ENCODE measurements at places on chromosomes 6 and 20. TPM values are rescaled to one million over a fixed set of nuclear protein-coding genes. Genes with fewer than 3 reads are reported as not detected.

The SRMS gene
- total RNA-seq, result not detected

The OXT gene
- not detected for total RNA-seq

The LAMA4 gene
- not detected for total RNA-seq

The PHACTR3 gene
- not detected for total RNA-seq

The SEL1L2 gene
- total RNA-seq, result not detected

The SAPCD1 gene
- 16.7 TPM for total RNA-seq

The KCNK5 gene
- 36.7 TPM for total RNA-seq

The NRSN2 gene
- total RNA-seq, result 5.1 TPM

The TRIM40 gene
- total RNA-seq, result not detected

The MEP1A gene
- total RNA-seq, result not detected

The TCF15 gene
- total RNA-seq, result not detected

DNA sequence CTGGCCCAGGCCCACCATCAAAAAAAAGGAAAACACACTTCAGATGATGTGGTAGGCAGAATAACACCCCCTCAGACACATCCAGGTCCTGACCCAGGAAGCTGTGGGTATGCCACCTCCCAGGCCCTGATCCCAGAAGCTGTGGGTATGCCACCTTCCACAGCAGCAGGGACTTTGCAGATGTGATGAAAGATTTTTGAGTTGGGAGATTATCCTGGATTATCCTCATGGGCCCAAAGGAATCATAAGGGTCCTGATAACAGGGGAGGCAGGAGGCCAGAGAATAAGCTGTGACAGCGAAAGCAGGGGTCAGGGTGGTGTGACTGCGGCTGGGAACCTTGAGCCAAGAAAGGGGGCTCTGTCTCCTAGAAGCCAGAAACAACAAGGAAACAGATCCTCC, 55.0 kb downstream of the BMP7 start:
- no peaks in the 10 kb centered on the region for H3K4me1 ChIP-seq
- no peak overlapping the region for H3K4me3 ChIP-seq
- no peak for DNase-seq
- H3K36me3 ChIP-seq, result no peaks in the 10 kb centered on the region

DNA sequence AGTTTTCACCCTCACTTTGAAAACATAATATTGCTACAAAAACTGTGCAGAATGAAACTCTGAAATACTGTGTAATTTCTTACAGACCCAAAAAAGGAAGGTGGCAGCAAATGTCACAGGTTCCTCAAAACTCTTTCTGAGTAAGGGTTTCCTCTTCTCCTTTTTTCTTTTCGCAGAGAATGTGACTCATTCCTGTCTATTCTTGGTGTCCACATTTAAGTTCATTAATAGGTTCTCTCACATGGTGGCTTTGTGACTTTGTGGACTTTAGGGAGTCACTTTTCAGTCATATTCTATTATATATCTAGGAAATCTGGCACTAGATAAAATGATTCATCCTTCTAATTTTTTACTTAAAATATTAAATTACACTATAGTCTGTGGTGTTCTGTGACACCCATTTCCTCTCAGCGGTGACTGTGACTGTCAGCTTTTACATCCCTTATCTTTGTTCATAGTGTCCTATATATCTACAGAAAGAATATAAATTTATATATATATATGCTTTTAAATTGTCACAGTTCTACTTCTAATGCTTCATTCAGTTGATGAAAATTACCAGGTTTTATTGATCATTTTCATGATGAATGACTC, 126.8 kb upstream of the HCRTR2 start:
- no peaks in the 10 kb centered on the region for H3K4me1 ChIP-seq
- no peak overlapping the region for H3K27ac ChIP-seq
- peaks cover 2% of the 10 kb centered on the region for H3K27me3 ChIP-seq
- H3K4me3 ChIP-seq, result no peak overlapping the region

GRCh38 chr20:49741977-49742376, 28.3 kb upstream of the B4GALT5 start:
- DNase-seq, result no peak
- no peak overlapping the region for H3K4me3 ChIP-seq
- H3K27me3 ChIP-seq, result peaks cover 33% of the 10 kb centered on the region
- no peaks in the 10 kb centered on the region for H3K4me1 ChIP-seq
- H3K36me3 ChIP-seq, result no peaks in the 10 kb centered on the region
- H3K27ac ChIP-seq, result no peak overlapping the region

DNA sequence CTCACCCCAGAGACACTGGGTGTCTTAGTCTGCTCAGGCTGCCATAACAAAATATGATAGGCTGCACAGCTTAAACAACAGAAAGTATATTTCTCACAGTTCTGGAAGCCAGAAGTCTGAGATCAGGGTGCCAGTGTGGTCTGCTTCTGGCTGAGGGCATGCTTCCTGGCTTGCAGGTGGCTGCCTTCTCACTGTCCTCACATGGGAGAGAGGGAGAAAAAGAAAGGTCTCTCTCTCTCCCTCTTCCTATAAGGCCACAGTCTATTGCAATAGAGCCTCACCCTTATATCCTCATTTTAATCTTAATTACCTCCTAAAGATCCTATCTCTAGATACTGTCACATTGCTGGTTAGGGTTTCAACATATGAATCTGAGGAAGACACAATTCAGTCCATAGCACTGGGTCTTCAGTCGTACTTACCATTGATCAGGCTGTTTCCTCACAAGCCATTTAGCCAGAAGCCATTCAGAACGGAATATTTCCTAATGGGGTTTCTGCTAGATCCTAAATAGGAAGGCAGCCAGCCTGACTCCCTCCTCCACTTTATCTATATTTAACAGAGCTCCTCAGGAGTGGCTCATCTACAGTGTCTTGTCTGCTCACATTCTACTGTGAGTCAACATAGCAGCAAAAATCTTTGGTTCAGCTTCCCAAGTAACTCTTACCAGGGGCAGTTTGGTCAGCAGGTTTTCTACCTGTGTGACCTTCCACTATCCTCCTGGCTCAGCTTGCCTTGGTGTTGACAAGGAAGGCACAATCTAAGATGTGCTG, 42.2 kb downstream of the CD164 start:
- no peak overlapping the region for H3K4me3 ChIP-seq
- H3K27ac ChIP-seq, result no peak overlapping the region
- H3K4me1 ChIP-seq, result no peaks in the 10 kb centered on the region
- no peaks in the 10 kb centered on the region for H3K27me3 ChIP-seq

GRCh38 chr6:36098920-36099647, 31.2 kb upstream of the MAPK13 start:
- no peak for DNase-seq
- H3K27me3 ChIP-seq, result no peaks in the 10 kb centered on the region

- no peak overlapping the region for H3K4me3 ChIP-seq
- peaks cover 12% of the 10 kb centered on the region for H3K4me1 ChIP-seq
- no peaks in the 10 kb centered on the region for H3K27me3 ChIP-seq
- peaks cover 16% of the 10 kb centered on the region for H3K36me3 ChIP-seq
- no peak for DNase-seq
- H3K27ac ChIP-seq, result no peak overlapping the region
Measured at GRCh38 chr6:49454787-49455709, 8.0 kb downstream of the MMUT start.

DNA sequence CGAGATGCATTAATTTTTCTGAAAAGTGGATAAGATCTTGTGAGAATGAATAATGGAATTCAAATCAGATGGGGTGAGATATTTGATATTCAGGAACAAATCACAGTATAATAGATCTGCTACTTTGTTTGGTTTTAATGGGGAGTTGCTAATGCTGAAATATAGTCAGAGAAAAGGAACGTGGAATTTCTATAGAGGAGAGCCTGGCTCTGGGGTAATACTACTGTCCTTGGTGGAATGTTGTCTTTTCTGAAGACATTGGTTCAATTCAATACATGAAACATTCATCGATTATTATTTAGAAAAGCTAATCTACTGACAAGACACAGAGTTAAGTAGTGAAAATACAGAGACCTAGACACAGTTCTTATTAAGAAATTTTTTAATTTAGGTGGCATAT, 108.6 kb downstream of the ESR1 start:
- H3K4me1 ChIP-seq, result no peaks in the 10 kb centered on the region
- H3K4me3 ChIP-seq, result no peak overlapping the region
- no peaks in the 10 kb centered on the region for H3K36me3 ChIP-seq
- DNase-seq, result no peak
- peaks cover 4% of the 10 kb centered on the region for H3K27me3 ChIP-seq

GRCh38 chr6:169183233-169183632, 70.4 kb downstream of the THBS2 start:
- H3K27ac ChIP-seq, result no peak overlapping the region
- no peak overlapping the region for H3K4me3 ChIP-seq
- H3K27me3 ChIP-seq, result no peaks in the 10 kb centered on the region
- DNase-seq, result no peak
- no peaks in the 10 kb centered on the region for H3K4me1 ChIP-seq
- H3K36me3 ChIP-seq, result no peaks in the 10 kb centered on the region

GRCh38 chr20:48681873-48682426, 145.8 kb downstream of the PREX1 start:
- DNase-seq, result no peak
- H3K27ac ChIP-seq, result no peak overlapping the region
- H3K36me3 ChIP-seq, result peaks cover 31% of the 10 kb centered on the region
- no peaks in the 10 kb centered on the region for H3K27me3 ChIP-seq
- no peak overlapping the region for H3K4me3 ChIP-seq

- DNase-seq, result no peak
- no peak overlapping the region for H3K27ac ChIP-seq
- H3K27me3 ChIP-seq, result no peaks in the 10 kb centered on the region
- H3K4me3 ChIP-seq, result no peak overlapping the region
- no peaks in the 10 kb centered on the region for H3K4me1 ChIP-seq
- H3K36me3 ChIP-seq, result peaks cover 10% of the 10 kb centered on the region
Measured at GRCh38 chr6:110643175-110643574, 166.8 kb upstream of the SLC22A16 start.

- no peak for DNase-seq
- H3K27me3 ChIP-seq, result no peaks in the 10 kb centered on the region
- H3K27ac ChIP-seq, result no peak overlapping the region
- peaks cover 6% of the 10 kb centered on the region for H3K4me1 ChIP-seq
- peaks cover 52% of the 10 kb centered on the region for H3K36me3 ChIP-seq
- H3K4me3 ChIP-seq, result no peak overlapping the region
Measured at GRCh38 chr20:50127587-50128519, 14.9 kb upstream of the UBE2V1 start.

GRCh38 chr20:53017206-53017605, 45.0 kb downstream of the TSHZ2 start:
- H3K36me3 ChIP-seq, result peaks cover 57% of the 10 kb centered on the region
- no peak for DNase-seq
- no peak overlapping the region for H3K4me3 ChIP-seq
- H3K27ac ChIP-seq, result no peak overlapping the region
- H3K4me1 ChIP-seq, result peaks cover 47% of the 10 kb centered on the region

GRCh38 chr20:47487175-47487917, 14.3 kb upstream of the NCOA3 start:
- peaks cover 6% of the 10 kb centered on the region for H3K36me3 ChIP-seq
- peak overlapping the region; percentile 98 for H3K27ac ChIP-seq
- H3K4me1 ChIP-seq, result peaks cover 54% of the 10 kb centered on the region
- peak overlapping the region; percentile 68 for H3K4me3 ChIP-seq
- DNase-seq, result peak; percentile 70

- H3K27ac ChIP-seq, result no peak overlapping the region
- H3K4me1 ChIP-seq, result no peaks in the 10 kb centered on the region
- H3K27me3 ChIP-seq, result no peaks in the 10 kb centered on the region
- no peaks in the 10 kb centered on the region for H3K36me3 ChIP-seq
- no peak for DNase-seq
- no peak overlapping the region for H3K4me3 ChIP-seq
Measured at GRCh38 chr20:59770270-59770669, 163.2 kb downstream of the SYCP2 start.

- no peaks in the 10 kb centered on the region for H3K4me1 ChIP-seq
- no peak overlapping the region for H3K27ac ChIP-seq
- no peaks in the 10 kb centered on the region for H3K27me3 ChIP-seq
- H3K4me3 ChIP-seq, result no peak overlapping the region
- no peak for DNase-seq
- no peaks in the 10 kb centered on the region for H3K36me3 ChIP-seq
Measured at GRCh38 chr6:3428700-3429099, 28.1 kb downstream of the SLC22A23 start.

GRCh38 chr20:40668449-40669228, 20.4 kb downstream of the MAFB start:
- no peak for DNase-seq
- H3K4me1 ChIP-seq, result no peaks in the 10 kb centered on the region
- H3K36me3 ChIP-seq, result no peaks in the 10 kb centered on the region

DNA sequence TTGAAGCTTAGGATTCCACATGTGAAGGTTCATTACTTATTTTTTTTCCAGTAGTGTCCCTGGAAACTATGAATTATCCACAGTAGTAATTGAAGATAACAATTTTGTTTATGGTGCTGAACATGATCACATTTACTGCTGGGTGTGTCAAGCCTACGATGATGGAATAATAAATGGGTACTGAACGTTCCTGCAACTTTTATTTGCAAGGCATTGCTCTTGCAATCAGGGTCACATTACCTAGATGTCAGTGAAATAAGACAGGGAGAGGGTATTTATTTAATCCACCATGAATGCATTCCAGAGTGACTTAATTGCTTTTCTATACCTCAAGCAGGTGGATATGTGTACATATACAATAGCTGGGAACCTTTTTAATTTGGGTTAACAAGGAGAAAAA, 27.0 kb upstream of the MLIP start:
- H3K4me1 ChIP-seq, result no peaks in the 10 kb centered on the region
- no peak overlapping the region for H3K4me3 ChIP-seq
- no peaks in the 10 kb centered on the region for H3K36me3 ChIP-seq
- peaks cover 2% of the 10 kb centered on the region for H3K27me3 ChIP-seq
- H3K27ac ChIP-seq, result no peak overlapping the region
- DNase-seq, result no peak

GRCh38 chr20:44120676-44121425, 66.1 kb downstream of the JPH2 start:
- no peaks in the 10 kb centered on the region for H3K36me3 ChIP-seq
- DNase-seq, result no peak
- no peak overlapping the region for H3K27ac ChIP-seq
- H3K4me1 ChIP-seq, result peaks cover 6% of the 10 kb centered on the region

DNA sequence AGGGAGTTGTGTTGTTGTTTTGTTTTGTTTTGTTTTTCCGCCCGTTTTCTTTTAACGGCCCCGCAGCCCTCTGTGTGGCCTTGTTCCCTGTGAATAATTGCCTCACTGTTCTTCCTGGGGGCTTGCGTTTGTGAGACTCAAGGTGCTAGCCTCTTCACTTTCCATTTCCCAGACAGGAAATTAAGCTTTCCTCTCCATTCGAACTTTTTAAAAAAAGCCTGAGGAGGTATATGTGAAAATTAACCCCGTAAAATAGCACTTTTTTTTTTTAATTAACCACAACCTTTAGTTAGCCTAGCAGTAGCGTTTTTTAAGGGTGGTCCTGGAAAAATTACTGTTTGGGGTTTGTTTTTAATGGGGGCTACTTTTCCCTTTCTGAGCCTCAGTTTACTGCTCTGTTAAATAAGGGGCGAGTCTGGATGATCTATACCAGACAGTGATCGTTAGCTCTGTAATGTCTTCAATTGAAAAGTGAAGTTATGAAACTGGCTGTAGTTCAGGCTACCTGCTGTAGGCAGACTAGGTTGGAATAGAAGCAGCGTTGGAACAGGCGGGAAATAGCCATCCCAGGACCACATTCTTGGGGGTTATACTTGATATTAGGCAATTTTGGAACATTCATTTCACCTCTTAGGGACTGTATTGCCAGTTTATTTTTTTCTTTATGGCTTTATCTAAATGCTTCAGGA, 1.7 kb downstream of the STX16 start:
- H3K27me3 ChIP-seq, result no peaks in the 10 kb centered on the region
- no peak for DNase-seq
- H3K4me1 ChIP-seq, result peaks cover 43% of the 10 kb centered on the region
- H3K4me3 ChIP-seq, result peak overlapping the region; percentile 94
- H3K27ac ChIP-seq, result peak overlapping the region; percentile 97

Measured in activated T-helper 1 cell treated with anti-CD3 and anti-CD28 coated beads, Interleukin-12 subunit alpha, Interleukin-12 subunit beta, Interleukin-2, Interleukin-4 antibody, amounts not matched to agents 30 ng/mL and 10 ng/mL and 1 ng/mL, durations not matched to agents 14 hours and 24 hours and 36 hours (primary cell).